ENCODE measurements at places on chromosomes 5 and 9.

- peak; percentile 72 for DNase-seq
These were observed 5.9 kb downstream of the FAM78A start for GRCh38 chr9:131270171-131271015.

GRCh38 chr9:83281306-83282255, 218.6 kb upstream of the RASEF start:
- DNase-seq, result no peak

- DNase-seq, result no peak
These were observed 473.6 kb upstream of the FTMT start for GRCh38 chr5:121378046-121378445.

GRCh38 chr5:66255714-66256113, 111.6 kb downstream of the SREK1 start:
- no peak for DNase-seq

GRCh38 chr9:108934323-108934893, at the start of gene ABITRAM:
TSS of gene ABITRAM (plus strand) at chr9:108934400. CDS start at chr9:108934487, 87 bp downstream.
- peak; percentile 82 for DNase-seq

GRCh38 chr9:119487118-119487827, 118.0 kb upstream of the BRINP1 start:
- no peak for DNase-seq

GRCh38 chr5:79021753-79022152, 36.6 kb upstream of the ARSB start:
- no peak for DNase-seq

GRCh38 chr5:143002459-143003327, 232.5 kb downstream of the ARHGAP26 start:
- peak; percentile 63 for DNase-seq

DNA sequence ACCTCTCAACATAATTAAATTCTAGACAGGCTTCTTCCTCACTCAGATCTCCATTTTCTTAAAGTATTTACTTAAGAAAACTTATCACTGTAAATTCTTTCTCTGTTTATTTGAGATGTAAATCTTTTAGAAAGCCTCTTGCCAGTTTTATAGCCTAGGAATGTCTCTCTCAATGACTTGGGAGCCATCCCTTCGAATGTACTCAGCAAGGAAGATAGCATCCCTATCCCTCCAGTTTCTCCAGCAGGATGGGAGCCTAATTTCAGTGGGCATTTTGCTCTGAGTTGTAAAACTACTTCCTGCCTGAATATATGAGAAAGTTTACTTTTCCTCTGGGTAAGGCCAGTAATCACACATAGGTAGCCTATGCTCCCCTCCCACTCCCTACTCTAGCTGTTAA, 558.5 kb upstream of the ARRDC3 start:
- no peak for DNase-seq

- DNase-seq, result no peak
These were observed 40.5 kb upstream of the SH3PXD2B start for GRCh38 chr5:172494630-172495505.
